ENCODE measurements at places on chromosomes 7 and 10.

DNA sequence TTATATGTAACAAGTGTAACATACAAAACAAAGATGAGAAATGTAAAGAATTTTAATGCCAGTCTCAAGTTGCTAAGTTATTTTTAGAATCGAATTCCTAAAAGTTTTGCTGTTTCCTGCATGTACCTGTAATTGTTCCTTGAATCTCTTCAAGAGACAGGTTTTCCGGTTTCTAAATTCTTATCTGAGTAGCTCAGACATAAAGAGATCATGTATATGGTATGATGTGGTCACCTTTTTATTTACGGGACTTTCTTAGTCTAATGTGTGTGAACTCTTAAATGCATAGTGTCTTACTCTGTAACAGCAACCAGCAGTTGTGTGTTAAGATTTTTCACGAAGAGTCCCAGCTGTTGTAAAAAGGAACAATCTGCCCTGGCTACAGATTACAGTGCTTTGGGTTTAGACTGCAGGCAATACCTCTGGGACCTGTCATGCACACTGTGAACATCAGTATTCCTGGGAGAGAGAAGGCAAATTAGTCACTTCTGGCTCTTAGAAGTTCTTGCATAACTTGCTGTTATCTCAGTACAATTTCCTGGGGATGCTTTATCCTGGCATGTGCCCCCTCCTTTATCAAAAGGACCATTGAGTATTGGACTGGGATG lies 263.4 kb downstream of the BICC1 start:
- DNase-seq: no peak

DNA sequence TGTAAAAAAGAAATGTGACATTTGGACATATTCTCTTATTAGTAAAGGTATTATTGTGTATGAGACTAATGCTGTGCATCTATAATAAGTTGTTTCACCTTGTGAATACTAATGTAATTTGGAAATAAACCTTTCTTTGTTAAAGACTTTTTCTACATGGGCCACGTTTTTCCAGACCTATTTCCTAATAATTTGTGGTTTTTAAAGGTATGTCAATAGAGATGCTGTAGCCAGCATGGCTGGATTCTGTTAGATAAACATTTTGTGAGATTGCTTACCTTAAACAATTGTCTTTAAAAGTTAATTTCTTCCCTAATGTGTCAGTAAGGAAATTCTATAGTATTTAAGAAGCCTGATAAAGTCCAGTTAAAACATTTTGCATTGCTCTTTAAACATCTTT lies 56.0 kb downstream of the KAT6B start:
- DNase-seq: no peak

DNA sequence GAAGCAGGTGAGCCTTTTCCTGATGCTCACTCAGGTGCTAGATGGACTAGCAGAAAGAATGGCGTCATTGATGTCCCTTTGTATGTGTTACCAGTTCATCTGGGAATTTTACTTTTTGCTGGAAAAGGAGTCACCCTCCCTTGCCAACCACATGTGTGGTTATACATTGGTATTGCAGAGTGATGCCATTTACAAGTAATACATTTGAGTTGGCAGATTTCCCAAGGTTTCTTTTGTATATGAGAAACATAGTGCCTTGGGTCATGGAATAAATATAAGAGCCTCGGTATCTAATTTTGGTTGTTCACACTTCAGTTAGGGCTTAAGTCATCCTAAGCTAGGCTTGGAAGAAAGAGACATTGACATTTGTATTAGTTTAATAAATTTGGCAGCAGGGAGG lies 10.4 kb upstream of the ATXN7L1 start:
- DNase-seq: no peak

DNA sequence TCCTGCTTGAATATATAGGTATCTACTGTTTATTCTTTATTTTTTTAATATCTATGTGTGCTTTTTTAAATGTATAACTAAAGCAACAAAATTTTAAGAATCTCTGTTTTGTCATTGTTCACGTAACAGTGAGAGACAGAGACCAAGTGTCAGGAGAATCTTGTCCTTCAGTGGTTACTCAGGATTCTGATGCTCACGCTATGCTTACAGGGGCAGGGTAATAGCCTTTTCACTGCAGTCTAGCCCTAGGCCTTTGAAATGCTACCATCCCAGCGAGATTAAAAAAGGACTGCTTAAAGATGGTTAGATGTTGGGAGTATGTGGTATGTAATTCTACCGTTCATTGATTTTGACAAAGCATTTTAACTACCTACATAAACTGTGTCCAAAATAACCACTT lies 71.6 kb upstream of the EGFR start:
- DNase-seq: no peak

- DNase-seq: no peak
These were observed 43.2 kb downstream of the VKORC1L1 start for GRCh38 chr7:65915921-65916657.

- no peak for DNase-seq
These were observed 296.8 kb upstream of the MKI67 start for GRCh38 chr10:128422999-128423398.

DNA sequence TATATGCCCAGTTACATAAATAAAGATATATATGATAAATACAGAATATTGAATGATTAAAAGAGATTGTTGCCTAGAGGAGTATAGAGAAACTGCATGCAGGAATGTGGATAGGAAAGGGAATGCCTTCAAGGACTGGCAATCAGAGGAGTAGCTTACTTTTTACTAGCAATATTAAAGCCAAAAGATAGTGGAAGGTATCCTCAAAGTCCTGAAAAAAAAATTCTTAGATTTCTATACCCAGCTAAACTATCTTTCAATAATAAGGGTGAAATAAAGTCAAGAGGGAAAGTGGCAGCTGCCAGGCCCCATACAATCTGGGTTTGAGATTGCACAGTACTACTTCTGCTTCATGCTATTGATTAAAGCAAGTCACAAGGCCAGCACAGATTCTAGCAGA lies 733.2 kb downstream of the GATA3 start:
- no peak for DNase-seq
